ENCODE measurements at places on chromosomes 4 and X. TPM values are rescaled to one million over a fixed set of nuclear protein-coding genes. Genes with fewer than 3 reads are reported as not detected.

The FDCSP gene
- not detected for polyA plus RNA-seq

DNA sequence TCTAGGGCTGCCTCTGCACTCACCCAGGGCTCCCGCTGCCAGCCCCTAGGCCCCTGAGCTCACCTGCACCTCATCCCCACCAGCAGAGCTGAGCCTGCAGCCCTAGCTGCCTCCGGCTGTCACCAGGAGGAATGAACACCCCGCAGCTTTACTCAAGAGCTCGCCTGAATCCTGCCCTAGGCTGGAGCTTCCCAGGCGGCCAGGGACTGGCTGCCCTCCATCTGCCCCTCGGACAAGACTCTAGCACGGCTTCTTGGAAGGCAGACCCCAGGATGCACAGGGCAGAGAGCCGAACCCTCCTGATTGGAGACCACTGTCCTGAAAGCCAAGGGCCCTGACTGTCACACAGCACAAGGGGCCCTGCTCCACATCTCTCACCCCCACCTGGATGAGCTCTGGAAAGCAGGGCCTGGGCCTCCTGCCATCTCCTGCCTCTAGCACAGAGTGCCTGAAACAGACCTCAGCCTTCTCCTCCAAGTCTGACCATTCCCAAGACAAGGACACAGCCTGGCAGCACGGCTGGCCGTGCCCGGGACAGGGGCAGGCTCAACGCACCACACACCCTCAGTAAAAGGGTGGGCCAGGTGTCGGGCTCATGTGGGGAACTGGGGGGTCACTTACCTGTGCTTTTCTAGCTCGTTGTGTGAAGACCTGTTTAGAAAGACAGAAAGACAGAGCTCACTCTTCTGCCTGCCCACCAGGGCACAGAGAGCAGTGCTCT, 4.4 kb downstream of the MXD4 start:
- no peak for DNase-seq

The TXK gene
- not detected for polyA plus RNA-seq

DNA sequence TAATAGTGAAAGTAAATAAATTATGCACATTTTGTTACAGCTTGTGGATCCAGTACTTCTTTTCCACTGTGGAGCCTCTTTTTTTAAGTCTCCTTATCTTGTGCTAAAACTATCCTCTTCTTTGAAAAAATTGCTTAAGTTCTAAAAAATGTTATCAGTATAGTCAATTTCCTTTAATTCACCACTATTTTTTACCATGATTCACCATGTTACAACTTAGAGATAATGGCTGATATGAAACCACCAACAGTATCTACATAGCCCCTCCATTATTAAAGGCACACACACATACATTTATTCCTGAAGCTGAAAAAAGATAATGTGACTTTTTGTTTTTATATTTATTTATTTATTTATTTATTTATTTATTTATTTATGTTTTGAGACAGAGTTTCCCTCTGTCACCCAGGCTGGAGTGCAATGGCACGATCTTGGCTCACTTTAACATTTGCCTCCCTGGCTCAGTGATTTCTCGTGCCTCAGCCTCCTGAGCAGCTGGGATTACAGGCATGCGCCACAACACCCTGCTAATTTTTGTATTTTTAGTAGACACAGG, 243.2 kb downstream of the SPOCK3 start:
- no peak for DNase-seq

GRCh38 chr4:122341886-122342285, 36.9 kb upstream of the ADAD1 start:
- peak; percentile 39 for DNase-seq

The AADAT gene
- 13.8 TPM for polyA plus RNA-seq

The NSDHL gene
- 19.6 TPM for polyA plus RNA-seq

DNA sequence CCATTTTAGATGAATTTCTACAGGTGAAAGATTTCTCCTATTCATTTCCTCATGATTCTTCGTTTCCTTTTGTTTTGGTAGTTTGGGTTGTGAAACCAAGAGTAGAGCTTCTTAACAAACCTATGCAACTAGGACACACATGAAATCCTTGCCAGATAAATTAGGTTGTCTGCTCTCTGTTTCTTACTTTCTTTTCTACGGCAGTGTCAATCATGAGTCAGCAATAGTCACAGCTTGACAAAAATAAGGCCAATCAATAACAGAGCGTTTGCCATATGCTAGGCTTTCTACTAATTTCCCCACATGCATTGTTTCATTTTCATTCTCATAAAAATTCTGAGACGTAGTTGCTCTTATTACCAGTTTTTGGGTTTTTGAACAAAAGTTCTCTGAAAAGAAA, 20.3 kb downstream of the CLRN2 start:
- DNase-seq, result no peak

DNA sequence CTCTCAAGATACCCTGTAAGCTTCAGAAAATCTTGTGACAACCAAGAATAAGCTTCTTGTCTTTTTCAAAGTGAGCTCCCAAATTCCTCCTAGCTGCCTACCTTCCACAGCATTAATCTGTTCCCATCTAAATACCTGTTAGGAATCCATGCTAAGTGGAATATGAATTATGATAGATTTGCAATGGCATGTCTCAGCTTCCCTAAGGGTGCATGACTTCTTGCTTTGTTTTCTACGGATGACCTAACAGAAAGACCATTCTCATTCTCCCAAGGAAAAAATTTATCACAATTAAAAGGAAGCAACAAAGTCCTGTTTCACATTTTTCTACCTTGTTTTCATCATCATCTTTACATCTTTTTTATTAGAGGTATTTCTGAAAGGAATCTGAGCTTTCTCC, 532.7 kb downstream of the GRXCR1 start:
- DNase-seq, result no peak

Data from AG04450 (cell line).